ENCODE measurements at places on chromosomes 4 and X.

DNA sequence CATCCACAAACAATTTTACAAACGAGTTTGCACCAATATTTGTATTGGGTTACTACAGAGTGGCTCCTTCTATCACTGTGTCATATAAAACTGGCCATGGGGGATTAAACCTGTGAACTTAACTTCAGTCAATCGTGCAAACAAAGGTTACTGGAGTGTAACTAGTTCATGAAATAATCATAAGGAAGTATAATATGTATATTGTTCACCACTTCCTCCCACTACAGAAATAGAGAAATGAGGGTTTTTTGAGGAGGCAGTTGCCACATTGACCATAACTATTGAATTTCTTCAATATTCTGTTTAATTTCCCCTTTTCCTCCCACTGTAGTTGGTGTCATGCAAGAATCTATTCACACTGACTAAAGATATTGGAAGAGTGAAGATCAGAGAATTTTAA is at the start of gene GPR82:
Gene GPR82 (plus strand): TSS at position 356 of the 400 bp plus-strand sequence. CDS start 2,846 bp downstream, outside the sequence.
- DNase-seq = no peak

DNA sequence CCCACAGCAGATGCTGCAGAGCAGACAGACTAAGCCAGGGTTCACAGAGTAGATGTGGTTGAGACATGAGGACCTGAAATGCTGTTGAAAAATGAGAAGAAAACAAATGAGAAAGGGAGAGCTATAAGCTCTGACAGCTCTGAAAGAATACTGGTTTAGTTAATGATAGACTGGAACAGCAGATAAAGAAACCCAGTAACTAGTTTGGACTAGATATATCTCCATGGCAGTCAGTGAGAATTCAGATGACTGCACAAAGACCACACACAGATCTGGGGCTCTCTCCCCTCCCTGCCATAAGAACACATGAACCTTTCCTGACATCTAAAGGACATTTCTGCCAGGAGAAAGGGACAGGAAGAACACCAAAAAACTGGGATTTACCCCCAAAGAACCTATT is 8.2 kb downstream of the NAA11 start:
- DNase-seq = no peak

DNA sequence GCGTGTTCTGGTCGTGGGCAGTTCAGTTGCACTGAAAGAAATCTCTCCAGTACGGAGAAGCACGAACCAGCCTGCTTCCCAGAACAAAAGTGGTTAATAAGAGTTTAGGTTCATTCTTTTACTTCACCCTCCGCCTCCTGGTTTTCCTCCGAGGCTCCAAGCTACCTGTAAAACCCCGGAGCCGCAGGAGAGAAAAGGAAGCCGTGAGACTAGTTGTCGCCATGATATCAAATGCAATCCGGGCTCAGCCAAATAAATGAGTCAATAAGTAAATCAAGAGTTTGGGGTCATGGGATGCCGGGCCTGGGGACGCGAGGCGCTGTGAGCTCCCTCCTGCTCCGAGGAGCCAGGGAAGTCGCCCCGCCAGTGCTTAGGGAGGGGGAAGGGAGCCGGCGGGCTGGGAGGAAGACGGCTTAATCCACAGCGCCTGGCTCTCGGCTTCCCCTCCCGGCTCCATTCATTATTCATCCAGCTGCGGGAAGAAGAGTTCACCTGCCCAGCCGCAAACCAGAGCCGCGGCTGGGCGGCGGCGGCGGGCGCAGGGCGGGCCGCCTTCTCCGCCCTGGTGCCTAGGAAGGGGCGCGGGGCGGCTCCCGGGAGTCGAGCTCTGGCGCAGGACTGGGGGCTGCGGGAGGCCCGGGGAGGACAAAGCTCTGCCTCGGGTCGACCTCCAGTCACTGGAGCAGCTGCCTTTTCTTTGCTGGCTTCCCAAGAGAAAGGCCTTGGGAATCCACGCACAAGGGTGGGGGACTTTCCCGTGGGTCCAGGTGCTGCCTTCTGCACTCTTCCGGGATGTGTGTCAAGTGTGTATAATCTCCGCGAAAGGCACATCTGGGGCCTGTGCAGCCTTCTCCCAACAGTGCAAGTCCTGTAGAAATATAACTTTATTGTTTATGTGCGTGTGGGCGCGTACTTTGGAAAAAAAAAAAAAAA is 1.7 kb downstream of the FRAS1 start:
- peak; percentile 31 for DNase-seq

DNA sequence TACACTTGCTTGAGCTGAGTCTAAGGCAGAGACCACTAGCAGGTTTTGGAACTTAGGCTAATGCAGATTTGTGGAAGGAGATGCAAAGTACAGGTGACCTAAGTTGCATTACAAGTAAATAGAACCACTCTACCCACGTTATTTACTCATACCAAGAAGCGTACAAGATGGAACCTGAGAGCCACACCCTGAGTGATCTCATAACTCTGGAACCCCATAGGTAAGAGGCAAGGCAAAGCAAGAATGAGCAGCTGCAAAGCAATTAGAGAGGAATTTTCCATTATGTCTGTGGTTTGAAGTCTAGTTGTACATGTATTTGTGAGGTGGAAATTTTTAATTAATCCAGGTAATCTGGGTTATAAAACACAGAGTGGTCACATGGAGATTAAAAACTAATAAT is 55.4 kb downstream of the CC2D2A start:
- DNase-seq = no peak

DNA sequence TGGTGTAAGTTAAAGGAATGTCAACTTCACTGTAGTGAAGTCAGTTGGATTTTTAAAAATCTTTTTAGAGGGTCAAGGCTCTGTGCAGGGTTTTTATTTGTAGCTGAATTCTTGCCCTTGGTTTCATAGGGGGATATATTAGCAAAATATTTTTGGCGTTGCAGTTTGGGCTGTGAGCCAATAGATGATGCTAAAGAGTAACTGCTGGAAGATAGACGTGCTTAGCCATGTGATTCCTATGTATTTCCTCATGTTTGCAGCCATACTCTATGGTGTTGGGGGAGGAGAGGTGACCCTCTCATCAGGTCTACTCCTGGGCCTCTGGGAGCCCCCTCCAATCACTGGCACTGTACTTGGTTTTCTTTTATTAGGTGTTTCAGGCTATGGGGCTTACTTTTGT is 246.7 kb upstream of the ARHGAP24 start:
- no peak for DNase-seq

DNA sequence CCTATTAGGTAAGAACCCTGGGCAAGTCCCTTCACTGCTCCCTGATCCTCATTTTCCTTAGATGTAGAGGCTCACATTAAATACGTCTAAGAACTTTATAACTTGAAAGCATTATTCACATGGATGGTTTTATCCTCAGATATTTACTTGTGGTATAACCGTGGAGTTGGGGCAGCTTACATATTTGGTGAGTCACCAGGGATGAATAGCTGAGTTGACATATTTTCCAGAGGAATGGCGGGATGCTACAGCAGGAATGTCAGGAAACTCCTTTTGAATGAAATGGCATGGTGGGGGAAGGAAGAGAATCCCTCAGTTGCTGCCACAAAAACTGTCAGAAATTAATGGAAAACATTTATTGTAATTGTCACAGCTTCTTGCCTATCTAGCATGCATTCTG is 165.3 kb upstream of the RPS6KA3 start:
- DNase-seq = no peak

Measured in mucosa of gallbladder (tissue), 1 donor.